ENCODE measurements at places on chromosomes 2 and 18.
A peak's percentile ranks its signal among the peaks of the same experiment; 100 is the strongest.

- DNase-seq, result peak; percentile 22
Measured at GRCh38 chr2:148978706-148979105, 59.8 kb upstream of the LYPD6B start.

DNA sequence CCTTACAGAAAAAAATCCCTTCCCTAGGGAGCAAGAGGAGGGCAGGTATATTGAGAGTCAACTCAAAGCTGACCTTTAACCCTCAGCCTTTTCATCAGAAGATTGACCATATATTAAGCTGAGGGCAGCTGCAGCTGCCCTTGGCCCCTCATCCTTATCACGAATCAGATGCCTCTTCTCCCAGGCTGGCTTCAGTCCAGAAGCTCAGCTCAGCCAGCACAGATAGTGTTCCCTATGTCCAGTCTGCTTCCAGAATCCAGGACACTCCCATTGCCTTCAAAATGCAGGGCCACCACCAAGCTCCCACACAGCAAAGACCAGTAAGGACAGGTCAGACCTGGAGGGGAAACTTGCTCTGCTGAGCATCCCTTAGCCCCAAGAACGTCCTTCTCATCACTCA is 146.1 kb downstream of the BCL11A start:
- DNase-seq, result no peak

DNA sequence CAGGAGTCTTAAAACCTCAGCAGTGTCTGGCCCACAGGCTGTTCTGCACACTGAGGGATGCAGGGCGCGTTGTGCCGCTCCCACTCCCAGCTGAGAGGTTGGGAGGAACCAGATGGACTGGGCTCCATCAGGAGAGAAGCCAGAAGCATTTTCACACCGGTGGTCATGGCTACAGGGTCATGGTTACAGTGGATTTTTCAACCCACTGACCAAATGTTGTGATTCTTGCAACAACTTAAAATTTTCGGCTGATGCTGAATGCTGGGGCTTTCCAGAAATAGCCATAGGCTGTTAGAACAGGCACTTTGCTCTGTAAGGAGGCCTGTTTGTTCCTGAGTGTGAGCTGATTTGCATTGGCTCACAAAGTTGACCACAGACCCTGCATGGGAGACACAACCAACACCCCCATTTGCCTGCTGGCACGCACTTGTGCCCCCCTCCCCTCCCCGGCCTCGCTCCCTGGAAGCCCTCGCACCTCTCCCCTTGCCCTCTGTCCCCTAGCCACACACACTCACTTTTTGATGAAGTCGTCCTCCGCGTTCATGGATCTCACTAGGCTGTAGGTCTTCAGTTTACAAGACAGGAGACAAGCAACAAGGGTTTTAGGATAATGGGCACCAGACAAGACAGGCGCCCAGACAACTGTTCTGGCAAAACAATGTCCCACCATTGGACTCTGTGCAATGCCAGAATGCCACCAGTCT is 3.4 kb downstream of the LPIN1 start:
- DNase-seq, result no peak

DNA sequence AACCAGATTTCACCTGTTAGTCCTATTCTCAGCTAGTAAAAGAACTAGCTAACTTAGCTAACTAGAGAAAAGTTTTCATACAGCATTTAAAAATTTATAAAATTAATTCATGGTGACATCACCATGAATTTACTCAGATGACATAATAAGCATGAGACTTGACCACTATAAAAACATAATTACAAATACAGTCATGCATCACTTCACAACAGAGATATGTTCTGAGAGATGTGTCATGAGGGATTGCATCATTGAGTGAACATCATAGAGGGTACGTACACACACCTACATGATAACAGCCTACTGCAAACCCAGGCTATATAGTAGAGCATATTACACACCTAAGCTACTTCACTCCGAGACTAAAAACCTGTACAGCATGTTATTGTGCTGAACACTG is 481.3 kb upstream of the CHAC2 start:
- peak; percentile 1 for DNase-seq

- DNase-seq, result no peak
Measured at GRCh38 chr2:167890739-167891138, 356.7 kb downstream of the STK39 start.

GRCh38 chr2:184879671-184880070 is 281.3 kb downstream of the ZNF804A start:
- peak; percentile 7 for DNase-seq

DNA sequence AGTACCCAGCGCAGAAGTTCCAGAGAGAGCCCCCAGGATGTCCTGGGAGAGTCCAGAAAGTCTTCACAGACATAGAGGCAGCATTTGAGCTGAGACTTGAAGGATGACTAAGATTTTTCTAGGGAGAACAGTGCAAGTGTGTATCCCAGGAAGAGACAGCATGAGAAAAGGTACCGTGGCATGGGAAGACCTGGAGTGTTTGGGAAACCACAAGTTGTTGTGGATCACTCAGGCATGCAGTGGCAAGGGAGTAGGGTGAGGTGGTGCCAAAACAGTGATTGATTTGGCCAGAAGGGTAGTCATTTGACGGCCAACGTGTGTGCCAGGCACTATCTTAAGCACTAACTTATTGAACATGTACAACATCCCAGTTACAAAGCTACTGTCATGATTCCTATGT is 24.5 kb upstream of the KCNK3 start:
- no peak for DNase-seq

- DNase-seq, result no peak
Measured at GRCh38 chr2:41768310-41768709, 279.5 kb upstream of the PKDCC start.

DNA sequence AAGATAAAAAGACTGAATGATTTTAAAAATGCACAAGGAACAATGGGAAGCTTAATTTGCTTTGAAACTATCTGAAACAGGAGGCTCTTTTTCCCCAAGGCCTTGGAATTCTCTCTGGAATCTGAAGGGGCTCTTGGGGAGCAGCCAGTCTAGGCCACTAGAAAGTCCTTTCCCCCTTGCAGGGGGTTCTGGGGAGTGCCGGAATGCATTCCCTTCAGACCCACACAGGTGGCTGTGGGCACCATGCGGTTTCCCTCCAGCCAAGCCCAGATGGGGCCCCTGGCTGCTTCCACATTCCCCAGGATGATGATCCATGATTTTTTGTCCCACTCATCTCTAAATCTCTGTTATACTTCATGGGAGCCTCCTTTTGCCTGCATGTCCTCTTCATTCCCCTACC is 10.7 kb downstream of the GPR45 start:
- DNase-seq, result no peak

GRCh38 chr2:181189951-181190350 is 209.5 kb downstream of the UBE2E3 start:
- DNase-seq, result no peak

DNA sequence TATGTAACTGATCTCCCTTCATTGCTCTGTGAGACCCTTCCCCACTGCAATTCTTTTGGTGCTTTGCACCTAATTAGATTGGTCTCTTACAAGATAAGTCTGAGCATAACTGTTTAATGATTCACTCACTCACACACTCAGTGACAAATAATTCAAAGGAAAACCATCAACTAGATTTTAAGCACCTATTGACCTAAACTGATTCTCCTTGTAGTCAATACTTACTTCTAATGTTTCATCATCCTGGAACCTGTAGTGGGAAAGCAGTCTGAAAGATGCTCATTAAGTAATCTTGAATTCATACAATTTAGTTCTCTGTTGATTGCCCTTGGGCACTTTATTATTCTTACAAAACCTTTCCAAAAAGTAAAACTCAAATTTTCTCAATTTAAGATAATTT is 74.3 kb upstream of the COL5A2 start:
- DNase-seq, result peak; percentile 62

DNA sequence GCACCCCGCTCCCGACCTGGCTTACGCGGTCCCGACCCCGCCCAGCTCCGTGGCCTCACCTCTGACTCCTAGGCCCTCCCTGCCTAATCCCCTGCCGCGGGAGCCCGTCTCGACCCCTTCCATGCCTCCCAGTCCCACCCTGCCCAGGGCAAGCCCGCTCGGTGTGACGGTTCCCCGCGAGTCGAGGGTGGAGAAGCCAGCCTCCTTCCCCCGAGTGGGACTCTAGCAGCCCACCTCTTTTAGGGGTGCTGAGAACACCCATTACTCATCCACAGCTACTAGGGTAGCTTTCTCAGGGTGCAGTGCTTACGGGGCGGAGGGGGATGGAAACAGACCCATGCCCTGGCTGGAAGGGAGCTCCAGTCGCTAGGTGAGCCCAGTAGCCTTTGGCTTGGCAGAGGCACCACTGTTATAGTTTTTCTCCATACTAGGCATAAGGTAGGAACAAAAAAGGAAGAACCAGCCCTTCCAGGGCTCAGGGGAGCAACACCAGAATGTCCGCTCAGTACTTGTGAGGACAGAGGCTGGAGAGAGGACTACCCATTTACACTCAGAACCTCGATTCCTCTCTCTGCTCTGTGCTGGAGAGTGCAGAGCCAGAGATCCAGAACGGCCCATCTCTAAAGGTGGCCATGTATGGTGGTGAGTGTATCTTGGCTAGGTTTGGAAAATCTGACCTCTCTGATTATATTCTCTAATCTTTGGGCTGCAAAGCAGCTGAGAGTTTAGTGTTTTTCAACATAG is 606 bp downstream of the AGBL5 start:
- DNase-seq, result peak; percentile 60

DNA sequence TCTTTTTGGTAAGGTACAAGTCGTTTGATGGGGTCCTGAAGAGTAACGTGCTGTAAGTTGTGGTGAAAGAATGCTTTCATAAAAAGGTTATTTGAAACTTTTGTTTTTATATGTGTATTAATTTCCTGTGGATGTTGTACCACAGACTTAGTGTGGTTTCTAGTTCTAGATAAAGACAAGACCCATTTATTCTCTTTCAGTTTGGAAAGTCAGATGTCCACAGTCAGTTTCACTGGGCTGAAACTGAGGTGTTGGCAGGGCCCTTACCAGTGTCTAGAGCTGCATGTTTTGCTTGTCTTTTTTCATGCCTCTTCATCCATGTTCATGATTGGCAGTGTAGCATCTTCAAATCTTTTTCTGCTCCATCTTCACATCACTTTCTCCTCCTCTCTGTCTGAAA is 22.1 kb upstream of the DOCK10 start:
- no peak for DNase-seq

DNA sequence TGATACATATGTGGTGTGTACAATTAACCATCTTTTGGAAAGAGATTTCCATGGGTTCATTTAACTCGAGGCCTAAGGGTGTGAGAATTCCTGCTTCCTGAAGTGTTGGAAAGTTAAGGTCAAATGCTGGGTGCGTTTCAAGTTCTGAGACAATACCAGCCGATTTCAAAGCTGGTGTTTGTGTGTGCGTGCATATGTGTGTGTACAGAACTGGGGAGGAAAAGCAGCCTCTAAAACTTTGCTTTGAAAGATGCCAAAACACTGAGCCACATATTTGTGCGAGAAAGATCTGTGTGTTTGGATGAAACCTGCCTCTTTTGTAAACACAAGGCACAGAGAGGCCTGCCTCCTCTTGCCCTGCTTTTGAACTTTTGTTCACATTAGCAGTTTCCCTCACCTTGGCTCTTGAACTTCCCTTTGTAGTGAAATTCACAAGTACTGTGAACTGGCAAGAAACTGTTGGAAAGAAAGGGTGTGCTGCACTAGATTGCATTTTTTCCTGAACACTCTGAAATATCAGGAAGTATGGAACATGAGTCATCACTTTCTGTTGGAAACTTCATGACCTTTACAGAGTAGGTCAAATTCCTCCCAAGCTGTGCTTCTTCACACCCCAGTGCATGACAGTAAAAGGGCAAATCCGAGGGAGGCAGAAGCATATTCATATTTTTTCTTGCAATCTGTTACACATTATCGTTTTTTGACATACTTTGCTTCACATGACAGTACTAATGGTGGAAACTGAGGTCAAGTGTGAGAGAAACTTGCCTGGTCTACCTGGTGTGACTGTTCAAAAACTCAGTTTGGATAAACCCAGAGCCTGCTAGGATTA is 20.0 kb upstream of the CAVIN2 start:
- DNase-seq, result peak; percentile 91

GRCh38 chr2:163735685-163736432 is at the start of gene FIGN:
Gene FIGN (minus strand): TSS chr2:163736008. CDS start chr2:163734927, 1,081 bp downstream.
- DNase-seq, result peak; percentile 91

- DNase-seq, result no peak
Measured at GRCh38 chr2:54569745-54570301, 113.7 kb downstream of the SPTBN1 start.

GRCh38 chr18:31666055-31666454 is 18.3 kb downstream of the B4GALT6 start:
- no peak for DNase-seq

- no peak for DNase-seq
Measured at GRCh38 chr2:117481608-117482007, 332.9 kb upstream of the DDX18 start.

DNA sequence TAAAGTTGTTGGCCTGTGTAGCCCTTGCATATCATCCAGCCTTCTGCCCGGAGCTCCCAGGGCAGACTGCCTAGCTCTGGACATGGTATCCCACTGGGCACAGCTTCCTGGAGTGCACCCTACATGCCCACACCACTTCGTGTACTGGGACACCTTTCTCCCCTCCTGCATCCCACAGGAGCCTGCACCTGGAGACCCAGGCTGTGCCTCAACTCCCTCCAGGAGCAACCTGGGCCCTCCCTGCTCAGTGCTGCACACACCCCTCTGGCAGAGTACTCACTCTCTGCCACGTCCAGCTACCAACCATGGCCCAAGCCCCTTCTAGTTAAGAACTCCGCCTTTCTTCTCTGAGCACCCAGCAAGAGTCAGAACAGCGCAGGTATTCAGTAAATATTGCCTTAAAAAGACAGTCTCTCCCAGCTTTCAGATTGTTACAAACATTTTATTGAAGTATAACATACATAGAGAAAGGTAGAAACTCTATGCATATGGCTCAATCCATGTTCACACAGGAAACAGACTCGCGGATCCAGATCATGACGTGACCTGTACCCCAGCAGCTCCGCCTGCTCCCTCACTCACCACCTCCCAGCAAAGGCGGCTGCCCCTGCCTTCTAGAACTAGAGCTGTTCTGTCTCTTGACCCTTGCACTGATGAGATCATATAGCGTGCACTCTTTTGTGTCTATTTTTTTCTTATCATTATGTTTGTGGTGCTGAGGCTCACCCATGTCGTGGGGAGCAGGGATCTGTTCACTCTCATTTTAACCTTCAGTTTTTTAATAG is 98.4 kb upstream of the MYCN start:
- no peak for DNase-seq

GRCh38 chr2:124538549-124538948 is 513.5 kb downstream of the CNTNAP5 start:
- no peak for DNase-seq

GRCh38 chr2:149727927-149728326 is 140.4 kb upstream of the MMADHC start:
- DNase-seq, result no peak

GRCh38 chr2:26712486-26713465 is 20.3 kb downstream of the KCNK3 start:
- DNase-seq, result no peak

Data from GM23248 (cell line).